ENCODE measurements at places on chromosomes 3 and 15.
A peak's percentile ranks its signal among the peaks of the same experiment; 100 is the strongest.

GRCh38 chr3:111128884-111129283, 57.3 kb downstream of the NECTIN3 start:
- no peak for DNase-seq

DNA sequence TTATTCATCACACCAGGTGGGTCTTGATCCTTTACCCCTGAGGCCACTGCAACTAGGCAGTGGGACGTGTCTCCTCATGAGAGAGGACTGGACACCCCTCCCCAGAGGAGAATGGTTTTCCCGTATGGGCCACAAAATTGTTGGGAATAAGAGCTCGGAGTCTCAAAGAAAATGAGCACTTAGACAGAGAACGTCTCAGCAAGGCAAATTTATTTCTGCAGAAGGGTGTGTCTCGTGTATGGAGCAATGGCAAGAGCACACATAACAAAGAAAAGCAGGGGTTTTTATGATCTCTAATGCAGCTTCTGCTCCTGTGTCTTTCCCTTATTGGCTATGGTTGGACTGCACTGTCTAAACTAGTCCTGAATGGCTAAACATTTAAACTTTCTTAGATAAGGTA, 803.5 kb downstream of the PLOD2 start:
- no peak for DNase-seq

DNA sequence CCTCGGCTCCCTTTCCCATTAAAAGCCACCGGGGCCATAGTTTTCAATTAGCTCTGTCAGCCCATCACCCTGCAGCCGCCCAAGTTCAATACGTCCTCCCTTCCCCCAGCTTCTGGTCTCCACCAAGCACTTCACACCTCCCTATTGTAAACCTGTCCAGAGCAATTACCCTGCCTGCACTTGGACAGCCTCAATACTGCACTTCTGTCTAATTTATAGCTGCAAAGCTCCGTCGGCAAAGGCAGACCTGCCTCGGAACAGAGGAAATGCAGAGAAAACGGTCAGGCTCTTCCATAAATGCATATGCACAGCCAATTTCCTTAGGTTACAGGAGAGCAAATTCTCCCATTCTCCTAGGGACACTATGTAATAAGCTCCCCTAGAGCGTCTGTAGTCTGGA, 21.9 kb downstream of the LRIG1 start:
- peak; percentile 47 for DNase-seq

DNA sequence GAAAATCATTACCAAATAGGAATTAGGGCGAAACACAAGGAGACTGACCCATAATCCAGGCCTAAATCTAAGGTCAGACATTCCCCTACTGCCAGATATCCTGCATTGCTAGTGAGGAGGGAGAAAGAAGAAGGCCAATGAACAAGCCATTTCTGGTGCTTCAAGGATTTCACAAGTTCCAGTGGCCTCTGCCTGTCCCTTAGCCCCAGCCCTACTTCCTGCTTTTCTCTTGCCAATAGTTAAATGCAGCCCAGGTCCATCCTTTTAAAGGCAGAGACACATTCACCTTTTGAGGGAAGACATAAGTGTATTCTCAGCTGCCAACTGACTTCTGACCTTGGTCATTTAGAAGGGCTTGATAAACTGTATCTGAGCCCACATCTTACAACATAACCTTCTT, 135.8 kb downstream of the ZNF621 start:
- no peak for DNase-seq

GRCh38 chr3:87336761-87337160, 60.4 kb upstream of the POU1F1 start:
- no peak for DNase-seq

- no peak for DNase-seq
Measured at GRCh38 chr3:32413845-32414521, 22.3 kb downstream of the CMTM7 start.

DNA sequence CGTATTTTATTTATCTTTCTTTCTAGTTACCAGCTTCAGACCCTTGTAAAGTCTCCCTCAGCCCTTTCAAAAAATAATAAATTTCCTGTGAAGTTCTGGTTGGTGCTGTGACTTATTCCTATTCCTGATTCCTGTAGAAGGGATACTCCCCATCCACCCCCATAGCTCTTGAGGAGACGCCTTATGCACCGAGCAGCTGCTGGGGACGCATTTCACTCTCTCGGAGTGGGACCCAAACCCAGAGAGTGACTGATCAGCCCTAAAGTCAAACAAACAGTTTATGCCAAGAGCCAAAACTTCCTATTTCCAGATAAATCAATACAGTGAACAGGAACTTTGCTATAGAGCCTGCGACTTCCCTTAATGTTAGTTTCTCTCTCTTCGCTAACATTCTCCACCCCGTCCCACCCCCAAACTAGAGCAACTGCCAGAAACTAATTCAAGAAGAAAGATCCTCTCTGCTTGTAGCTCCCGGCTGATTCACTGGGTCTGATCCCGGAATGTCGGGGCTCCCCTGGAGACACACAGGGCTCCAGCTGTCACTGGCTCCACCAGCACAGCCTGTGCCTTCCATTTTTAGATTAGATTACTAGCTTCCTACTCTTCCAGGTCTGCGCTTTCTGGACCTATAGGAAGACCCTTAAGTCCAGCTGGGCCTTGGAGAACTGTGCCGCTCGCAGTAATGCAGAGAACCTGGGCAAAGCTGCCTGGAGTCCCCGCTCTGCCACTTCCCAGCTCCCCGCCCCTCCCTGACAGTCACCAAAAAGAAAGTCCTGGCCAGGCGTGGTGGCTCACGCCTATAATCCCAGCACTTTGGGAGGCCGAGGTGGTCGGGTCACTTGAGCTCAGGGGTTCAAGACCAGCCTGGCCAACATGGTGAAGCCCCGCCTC, 45.2 kb downstream of the KLHL25 start:
- no peak for DNase-seq

- DNase-seq, result no peak
Measured at GRCh38 chr3:184171562-184171961, 3.1 kb upstream of the AP2M1 start.

DNA sequence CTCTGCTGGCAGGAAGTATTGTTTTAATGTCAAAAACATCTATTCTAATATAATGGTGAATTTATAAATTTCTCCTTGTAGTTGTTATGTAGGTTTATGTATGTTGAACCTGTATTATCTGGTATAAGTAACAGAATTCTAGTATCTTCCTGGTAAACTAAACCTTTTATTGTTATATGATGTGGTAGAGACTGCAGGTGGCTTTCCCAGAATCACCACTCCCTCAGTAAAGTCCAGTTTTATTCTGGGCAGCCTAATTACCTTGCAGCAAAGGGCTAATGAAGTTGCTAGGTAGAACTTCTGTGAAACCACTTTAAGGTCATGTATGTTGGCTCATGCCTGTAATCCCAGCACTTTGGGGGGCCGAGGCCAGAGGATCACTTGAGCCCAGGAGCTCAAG, 15.6 kb downstream of the CSNK1G1 start:
- DNase-seq, result no peak

- DNase-seq, result no peak
Measured at GRCh38 chr15:85474700-85475316, 94.4 kb downstream of the AKAP13 start.

GRCh38 chr3:143529018-143529478, 319.2 kb downstream of the SLC9A9 start:
- no peak for DNase-seq

GRCh38 chr3:160886421-160886820, 130.4 kb downstream of the PPM1L start:
- DNase-seq, result no peak

GRCh38 chr3:155184011-155184410, 103.9 kb downstream of the MME start:
- no peak for DNase-seq

DNA sequence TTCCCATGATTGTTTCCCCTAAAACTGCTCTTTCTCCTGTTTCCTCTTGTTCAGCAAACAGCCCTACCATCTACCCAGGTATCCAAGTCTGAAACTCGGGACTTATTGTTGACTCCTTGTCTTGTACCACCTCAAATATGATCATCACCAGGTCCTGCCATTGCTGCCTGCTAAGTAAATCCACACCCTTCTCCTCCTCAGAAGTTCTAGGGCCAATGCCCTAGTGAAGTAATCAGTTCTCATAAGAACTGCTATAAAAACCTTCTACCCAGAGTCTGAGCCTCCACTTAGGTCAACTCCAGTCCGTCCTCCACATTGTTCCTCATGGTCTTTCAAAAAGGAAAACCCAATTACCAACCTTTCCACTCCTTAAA, 77.0 kb upstream of the IL12A start:
- no peak for DNase-seq

DNA sequence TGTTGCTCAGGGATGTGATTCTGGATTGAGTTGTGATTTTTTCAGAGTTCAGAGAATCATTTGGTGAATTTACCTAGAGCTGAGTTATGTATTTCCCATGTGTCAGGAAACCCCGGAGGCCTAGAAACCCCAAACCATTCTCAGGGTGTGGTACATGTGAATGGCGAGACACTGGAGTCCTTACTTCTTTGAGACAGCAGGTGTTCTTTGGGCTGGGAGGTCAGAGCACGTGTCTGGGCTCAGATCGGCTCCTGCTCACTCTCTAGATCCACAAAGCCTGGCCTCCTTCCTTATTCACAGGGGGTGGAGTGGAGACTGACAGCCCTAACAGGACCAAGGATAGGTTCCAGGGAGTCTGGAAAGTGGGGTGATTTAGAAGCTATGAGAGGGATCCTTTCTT, 145.8 kb downstream of the CHDH start:
- no peak for DNase-seq

DNA sequence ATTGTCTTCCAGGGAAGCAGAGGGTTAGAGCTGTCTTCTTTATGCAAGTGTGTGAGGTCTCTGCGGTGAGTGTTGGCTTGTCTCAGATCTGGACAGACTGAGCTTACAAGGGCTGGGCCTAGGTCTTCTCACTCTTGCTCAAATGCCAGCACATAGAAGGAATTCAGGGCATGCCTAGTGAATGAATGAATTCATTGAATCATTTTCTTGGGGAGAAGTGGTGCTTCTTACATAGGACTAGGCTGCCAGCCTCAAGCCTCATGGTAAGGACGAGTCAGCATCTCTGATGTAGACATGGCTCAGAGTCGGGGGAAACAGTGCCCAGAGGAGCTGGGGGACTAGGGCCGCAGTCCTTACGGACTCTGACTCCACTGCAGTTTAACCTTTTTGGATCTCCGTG, 17.2 kb downstream of the MKRN2 start:
- DNase-seq, result no peak

GRCh38 chr15:92494806-92495336, 101.2 kb downstream of the ST8SIA2 start:
- DNase-seq, result no peak

DNA sequence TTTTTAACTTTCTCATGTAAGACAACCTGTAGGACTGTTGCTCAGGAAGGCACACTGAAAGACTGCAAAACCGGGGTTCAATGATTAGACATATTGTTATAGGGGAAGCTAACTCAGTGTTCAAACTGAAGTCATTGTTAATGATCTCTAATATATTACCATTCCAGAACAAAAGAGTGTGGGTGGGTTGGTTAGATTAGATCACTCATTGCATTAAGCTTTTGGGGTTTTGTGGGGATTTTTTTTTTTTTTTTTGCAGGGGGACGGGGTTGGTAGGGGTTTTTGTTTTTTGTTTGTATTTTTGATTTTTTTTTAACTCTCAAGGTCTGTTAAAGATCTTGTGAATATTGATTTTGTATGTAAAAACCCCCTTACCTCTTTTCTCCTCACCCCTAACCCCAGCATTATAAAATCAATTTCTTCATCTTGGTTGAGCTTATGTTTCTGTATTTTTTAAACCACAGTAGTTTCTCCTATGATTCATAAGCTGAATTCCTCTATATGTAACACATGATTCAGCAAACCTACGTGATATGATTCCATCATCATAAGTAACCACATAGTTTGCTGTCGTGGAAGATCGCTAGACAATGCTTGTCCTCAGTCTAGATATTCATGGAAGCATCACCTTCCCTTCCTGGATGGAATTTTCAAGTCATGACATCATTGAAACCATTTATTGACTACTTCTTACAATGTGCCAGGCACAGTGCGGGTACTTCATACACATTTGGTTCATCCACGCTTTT, 544.1 kb upstream of the MDFIC2 start:
- DNase-seq, result no peak

DNA sequence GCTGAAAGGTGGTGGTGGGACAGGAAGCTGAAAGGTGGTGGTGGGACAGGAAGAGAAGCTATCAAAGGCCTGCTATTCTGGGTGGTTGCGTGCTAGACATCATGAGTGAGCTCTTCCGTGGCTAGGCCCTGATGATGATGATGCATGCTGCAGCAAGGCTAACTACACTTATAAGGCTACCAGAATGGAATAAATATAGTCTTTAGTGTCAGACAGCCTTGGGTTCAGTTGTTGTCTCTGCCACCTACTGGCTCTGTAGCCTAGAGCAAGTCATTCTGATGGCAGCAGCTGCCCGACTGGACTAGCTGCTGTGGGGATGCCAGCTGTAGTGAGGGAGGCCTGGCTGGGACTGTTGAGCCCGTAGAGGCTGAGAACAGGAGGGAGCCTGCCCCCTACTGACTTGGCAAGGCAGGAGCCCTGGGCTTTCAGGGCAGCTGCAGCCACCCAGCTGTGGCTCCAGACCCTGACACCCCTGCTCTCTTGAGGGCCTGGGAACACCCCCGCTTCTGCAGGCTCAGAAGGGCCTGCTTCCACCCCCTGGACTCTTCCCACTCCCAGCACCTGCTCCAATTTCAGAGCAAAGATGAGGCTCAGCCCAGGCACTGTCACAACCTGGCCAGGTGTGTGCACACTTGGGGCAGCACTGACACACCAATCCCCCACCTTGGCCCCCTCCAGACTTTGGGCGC, 21.4 kb upstream of the ZBED2 start:
- no peak for DNase-seq

DNA sequence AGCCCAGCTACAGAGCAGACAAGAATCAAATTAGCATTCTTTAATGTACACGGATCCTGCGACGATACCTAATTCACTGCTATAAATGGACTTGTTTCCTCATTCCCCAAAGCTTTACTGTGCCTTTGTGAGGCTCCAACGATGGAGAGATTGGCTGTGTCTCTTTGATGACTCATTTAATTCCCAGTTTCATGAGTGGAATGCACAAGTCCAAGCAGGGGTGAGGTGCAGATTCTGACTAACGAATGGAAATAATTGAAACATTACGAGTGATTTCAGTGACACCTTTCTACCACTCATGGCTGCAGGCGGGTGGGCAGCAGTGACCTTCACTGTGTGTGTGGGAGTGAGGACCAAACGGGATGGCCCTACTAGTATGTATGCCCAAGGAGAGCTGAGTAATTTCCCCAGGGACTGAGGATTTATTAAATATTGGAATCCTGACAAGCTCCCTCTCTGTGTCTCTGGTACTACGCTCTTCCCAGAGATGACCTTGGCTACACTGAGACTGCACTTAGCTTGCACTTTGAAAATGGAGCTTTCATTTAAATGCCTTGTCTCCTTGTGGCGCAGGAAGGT, 156.7 kb downstream of the CACNA2D3 start:
- no peak for DNase-seq

DNA sequence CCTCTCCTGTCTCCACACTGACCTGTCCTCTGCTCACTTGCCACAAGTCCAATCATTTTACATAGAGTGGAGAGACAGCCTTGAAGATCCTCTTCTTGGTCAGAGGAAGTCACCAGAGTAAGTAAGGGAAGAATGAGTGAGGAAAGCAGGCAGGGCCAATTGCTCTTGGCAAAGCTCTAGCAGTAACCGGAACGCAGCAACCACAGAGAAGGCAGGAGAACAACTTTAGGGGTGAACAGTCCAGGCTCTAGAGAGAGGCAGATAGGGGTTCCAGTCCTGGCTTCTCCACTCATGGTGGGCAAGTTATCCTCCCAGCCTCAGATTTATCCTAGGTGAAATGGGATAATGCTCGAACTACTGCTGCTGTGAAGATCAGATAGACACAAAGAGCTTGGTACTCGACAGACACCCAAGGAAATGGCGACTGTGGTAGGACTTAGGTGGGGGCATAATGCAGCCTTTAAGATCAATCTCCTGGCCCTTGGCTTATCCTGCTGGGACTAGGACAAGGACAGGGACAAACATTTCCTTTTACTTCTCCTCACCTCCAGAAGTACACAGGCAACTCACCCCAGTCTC, 1.2 kb upstream of the ADAMTSL3 start:
- no peak for DNase-seq

Data from right renal pelvis (tissue), 4 donors.